ENCODE measurements at places on chromosomes 1 and 21.
A peak's percentile ranks its signal among the peaks of the same experiment; 100 is the strongest.

GRCh38 chr1:30129421-30130055 is 593.8 kb downstream of the MATN1 start:
- no peak for DNase-seq
- no peak overlapping the region for H3K27ac ChIP-seq
- H3K4me1 ChIP-seq = no peaks in the 10 kb centered on the region
- no peak overlapping the region for H3K4me3 ChIP-seq
- peaks cover 5% of the 10 kb centered on the region for H3K27me3 ChIP-seq

GRCh38 chr21:22763442-22763841 is 1765.2 kb downstream of the NCAM2 start:
- H3K27ac ChIP-seq = no peak overlapping the region
- H3K4me3 ChIP-seq = no peak overlapping the region
- H3K27me3 ChIP-seq = no peaks in the 10 kb centered on the region
- no peaks in the 10 kb centered on the region for H3K36me3 ChIP-seq
- DNase-seq = no peak

- no peak overlapping the region for H3K27ac ChIP-seq
- H3K4me3 ChIP-seq = no peak overlapping the region
- no peak for DNase-seq
- no peaks in the 10 kb centered on the region for H3K4me1 ChIP-seq
- no peaks in the 10 kb centered on the region for H3K27me3 ChIP-seq
- H3K36me3 ChIP-seq = no peaks in the 10 kb centered on the region
Observed at GRCh38 chr21:16124378-16125138, 394.8 kb downstream of the USP25 start.

DNA sequence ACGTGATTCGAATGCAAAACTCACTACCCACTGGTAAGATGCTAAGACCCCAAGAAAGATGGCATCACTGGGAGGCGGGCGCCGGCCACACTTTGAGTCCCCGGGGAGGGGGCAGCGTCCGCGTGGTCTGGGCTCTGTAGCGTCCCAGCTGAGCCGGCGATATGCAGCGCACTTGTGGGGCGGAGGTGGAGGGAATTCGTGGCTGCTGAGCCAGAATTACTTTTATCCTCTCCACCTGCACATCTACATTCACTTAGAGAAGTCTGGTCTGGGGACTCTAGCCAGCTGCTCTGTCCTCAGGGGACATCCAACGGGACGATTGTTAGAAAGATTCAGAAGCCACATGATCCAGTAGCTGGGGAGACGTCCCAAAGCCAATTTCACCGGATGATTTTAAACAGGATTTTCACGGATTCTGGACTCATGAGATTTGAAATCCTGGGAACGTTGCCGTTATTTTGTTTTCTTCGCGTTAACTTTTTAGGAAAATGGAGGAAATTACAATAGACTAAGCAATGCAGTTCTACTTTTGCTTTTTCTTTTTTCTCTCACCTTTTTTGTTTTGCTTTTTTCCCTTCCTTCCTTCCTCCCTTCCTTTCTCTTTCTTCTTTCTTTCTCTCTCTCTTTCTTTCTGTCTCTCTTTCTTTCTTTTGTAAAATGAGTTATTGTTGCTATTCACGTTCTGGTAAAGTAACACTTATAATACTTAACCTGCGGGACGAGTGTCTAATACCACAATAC is 1.3 kb downstream of the JAM2 start:
- peaks cover 19% of the 10 kb centered on the region for H3K4me1 ChIP-seq
- H3K27me3 ChIP-seq = no peaks in the 10 kb centered on the region
- H3K36me3 ChIP-seq = no peaks in the 10 kb centered on the region

- no peak overlapping the region for H3K27ac ChIP-seq
- no peaks in the 10 kb centered on the region for H3K27me3 ChIP-seq
- no peak overlapping the region for H3K4me3 ChIP-seq
- peaks cover 30% of the 10 kb centered on the region for H3K4me1 ChIP-seq
Observed at GRCh38 chr1:112711041-112711440, 4.1 kb downstream of the PPM1J start.

DNA sequence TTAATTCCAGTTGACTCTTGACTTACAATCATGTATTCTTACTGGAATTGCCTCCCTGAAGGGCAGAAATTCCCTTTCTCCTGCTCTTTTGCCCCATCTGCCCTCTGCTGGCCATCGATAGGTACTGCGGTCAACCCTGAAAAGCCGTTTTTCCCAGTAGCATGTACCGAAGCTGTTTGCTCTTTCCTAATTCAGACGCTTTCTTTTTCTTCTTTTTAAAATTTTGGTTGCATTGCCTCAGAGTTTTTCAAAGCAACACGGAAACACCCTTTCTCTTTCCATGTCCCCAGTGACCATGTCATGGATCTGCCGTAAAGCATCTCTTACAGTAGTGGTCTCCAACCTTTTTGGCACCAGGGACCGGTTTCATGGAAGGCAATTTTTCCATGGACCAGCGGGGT is 164.2 kb upstream of the C1orf21 start:
- no peak overlapping the region for H3K27ac ChIP-seq
- H3K4me3 ChIP-seq = no peak overlapping the region
- H3K36me3 ChIP-seq = no peaks in the 10 kb centered on the region
- H3K4me1 ChIP-seq = no peaks in the 10 kb centered on the region
- peak; percentile 1 for DNase-seq

- DNase-seq = no peak
- H3K27me3 ChIP-seq = no peaks in the 10 kb centered on the region
- peak overlapping the region; percentile 94 for H3K27ac ChIP-seq
- no peaks in the 10 kb centered on the region for H3K36me3 ChIP-seq
- peaks cover 85% of the 10 kb centered on the region for H3K4me1 ChIP-seq
- peak overlapping the region; percentile 84 for H3K4me3 ChIP-seq
Observed at GRCh38 chr1:111221276-111221632, 6.3 kb upstream of the CHI3L2 start.

- no peak overlapping the region for H3K27ac ChIP-seq
- DNase-seq = no peak
- no peak overlapping the region for H3K4me3 ChIP-seq
- H3K4me1 ChIP-seq = no peaks in the 10 kb centered on the region
- H3K27me3 ChIP-seq = no peaks in the 10 kb centered on the region
Observed at GRCh38 chr1:15393475-15394257, 16.0 kb upstream of the EFHD2 start.

Data from naive B cell (primary cell).